ENCODE measurements at places on chromosomes 4 and X. TPM values are rescaled to one million over a fixed set of nuclear protein-coding genes. Genes with fewer than 3 reads are reported as not detected.

GRCh38 chr4:54727346-54727745 lies 69.6 kb downstream of the KIT start:
- DNase-seq: no peak

GRCh38 chrX:17613979-17614588 lies 123.2 kb upstream of the SCML1 start:
- DNase-seq: no peak

- DNase-seq: no peak
Measured at GRCh38 chr4:71107726-71108125, 114.3 kb downstream of the DCK start.

- no peak for DNase-seq
Measured at GRCh38 chrX:84715315-84715714, 213.1 kb upstream of the HDX start.

DNA sequence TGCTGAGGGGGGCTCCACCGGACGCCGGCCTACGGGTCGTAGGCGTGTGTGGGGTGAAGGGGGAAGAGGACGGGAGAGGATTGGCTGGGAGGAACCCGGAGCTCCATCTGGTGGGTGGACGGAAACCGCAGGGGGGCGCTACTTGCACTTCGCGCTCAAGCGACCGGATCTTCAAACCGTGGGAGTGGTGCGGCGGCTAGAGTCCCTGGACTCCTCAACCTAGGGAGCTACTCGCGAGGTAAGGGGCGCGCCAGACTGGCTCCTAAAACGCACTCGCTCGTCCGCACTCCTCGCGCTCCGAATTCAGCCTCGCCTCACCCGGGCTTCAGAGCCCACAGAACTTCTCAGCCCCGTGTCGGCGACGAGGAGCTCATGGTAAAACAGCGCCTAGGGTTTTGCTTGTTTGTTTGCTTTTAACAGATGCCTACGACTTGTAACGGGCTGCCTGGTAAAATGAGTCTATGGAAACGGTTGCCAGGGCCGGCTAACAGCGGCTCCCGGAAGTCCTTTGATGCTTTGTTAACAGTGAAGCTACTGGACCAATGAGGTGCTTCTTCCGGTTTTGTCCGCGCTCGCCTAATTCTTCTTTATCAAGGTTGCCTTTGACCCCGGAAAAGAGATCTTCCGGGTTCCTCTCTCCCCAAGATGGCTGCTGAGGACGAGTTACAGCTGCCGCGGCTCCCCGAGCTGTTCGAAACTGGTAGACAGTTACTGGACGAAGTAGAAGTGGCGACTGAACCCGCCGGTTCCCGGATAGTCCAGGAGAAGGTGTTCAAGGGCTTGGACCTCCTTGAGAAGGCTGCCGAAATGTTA lies at the start of gene IGBP1:
Gene IGBP1, plus strand, starts transcription at position 145 of the 813 bp plus-strand sequence. Its CDS starts 501 bp downstream, at position 646.
- DNase-seq: peak; percentile 84

- no peak for DNase-seq
Measured at GRCh38 chr4:113822555-113823290, 61.2 kb upstream of the CAMK2D start.

DNA sequence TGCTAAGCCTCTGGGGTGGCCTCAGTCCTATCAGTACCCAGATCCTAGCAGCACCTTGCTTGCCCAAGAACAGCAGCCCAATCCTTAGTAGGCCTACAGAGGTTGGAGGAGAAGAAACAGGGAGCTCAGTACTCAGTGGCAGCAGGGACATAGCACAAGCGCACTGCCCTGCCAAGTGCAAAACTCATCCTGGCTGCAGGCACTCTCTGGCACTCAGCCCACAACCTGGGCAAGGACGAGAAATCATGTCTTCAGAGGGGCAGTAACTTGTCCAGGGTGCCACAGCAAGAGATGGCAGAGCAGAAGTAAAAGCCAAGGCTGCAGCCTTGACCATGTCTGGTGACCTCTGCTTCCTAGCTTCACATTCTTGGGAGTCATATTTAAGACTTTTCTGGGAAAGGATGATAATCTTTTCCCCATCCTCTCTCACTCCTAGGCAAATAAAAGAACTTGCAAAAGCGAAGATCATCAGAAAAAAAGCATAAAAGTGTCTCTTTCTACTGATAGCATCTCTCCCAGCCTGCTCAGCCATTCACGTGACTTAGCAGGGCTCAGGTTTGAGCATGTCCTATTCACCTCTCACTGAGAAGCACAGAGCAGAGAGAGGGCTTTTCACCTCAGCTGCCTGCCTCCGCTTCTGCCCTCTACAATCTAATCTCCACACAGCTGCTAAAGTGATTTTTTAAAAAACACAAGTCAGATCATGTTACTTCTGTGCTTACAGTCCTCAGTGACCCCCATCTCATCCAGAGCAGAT lies 37.2 kb upstream of the MAGEA4 start:
- no peak for DNase-seq

The SERTM2 gene
- total RNA-seq: 0.06 TPM

DNA sequence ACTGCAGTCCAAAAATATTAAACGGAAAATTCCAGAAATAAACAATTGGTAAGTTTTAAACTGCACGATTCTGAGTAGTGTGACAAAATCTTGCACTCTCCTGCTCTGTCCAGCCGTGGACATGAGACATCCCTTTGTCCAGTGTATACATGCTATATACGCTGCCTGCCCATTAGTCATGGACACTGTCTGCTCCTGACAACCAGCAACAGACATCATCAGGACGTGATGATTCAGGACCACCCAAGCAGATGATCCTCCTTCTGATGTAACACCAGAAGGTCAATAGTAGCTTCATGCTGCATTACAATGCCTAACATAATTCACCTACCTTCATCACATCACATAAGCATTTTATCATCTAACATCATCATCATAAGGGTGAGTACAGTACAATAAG lies 36.3 kb downstream of the ATRX start:
- DNase-seq: no peak

The ZXDB gene
- 9.5 TPM for total RNA-seq

- DNase-seq: peak; percentile 12
Measured at GRCh38 chr4:42673082-42673425, 16.1 kb upstream of the ATP8A1 start.

The SLIT2 gene
- total RNA-seq: 19.1 TPM

- no peak for DNase-seq
Measured at GRCh38 chrX:69496183-69496582, 7.9 kb upstream of the NALF2 start.

The PRDM8 gene
- 4.1 TPM for total RNA-seq

DNA sequence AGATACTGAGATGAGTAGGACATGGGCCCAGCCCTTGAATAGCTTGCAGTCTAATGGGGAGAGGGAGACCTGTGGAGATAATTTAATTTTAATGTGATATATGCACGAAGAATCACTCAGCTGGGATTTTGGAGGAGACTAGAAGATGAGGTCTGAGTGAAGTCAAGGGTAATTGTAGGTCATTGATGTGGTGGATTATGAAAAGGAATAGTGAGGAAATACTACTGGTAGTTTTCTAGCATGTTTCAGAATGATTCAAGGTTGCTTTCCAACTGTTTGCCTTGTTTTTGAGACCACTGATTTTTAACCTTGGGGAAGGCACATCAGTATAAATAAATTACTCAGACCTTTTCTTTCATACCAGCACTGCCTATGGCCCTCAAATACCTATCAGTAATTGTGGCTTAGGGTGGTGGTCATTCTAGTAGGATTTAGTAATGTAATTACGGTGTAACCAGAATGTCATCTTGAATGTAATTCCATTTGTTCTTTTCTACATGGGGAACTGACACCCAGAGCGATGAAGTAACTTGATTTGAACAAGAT lies 25.6 kb downstream of the PTTG2 start:
- DNase-seq: no peak

The NOA1 gene
- 17.1 TPM for total RNA-seq

GRCh38 chr4:129323658-129324057 lies 227.7 kb downstream of the C4orf33 start:
- no peak for DNase-seq

The ANAPC10 gene
- 13.6 TPM for total RNA-seq

DNA sequence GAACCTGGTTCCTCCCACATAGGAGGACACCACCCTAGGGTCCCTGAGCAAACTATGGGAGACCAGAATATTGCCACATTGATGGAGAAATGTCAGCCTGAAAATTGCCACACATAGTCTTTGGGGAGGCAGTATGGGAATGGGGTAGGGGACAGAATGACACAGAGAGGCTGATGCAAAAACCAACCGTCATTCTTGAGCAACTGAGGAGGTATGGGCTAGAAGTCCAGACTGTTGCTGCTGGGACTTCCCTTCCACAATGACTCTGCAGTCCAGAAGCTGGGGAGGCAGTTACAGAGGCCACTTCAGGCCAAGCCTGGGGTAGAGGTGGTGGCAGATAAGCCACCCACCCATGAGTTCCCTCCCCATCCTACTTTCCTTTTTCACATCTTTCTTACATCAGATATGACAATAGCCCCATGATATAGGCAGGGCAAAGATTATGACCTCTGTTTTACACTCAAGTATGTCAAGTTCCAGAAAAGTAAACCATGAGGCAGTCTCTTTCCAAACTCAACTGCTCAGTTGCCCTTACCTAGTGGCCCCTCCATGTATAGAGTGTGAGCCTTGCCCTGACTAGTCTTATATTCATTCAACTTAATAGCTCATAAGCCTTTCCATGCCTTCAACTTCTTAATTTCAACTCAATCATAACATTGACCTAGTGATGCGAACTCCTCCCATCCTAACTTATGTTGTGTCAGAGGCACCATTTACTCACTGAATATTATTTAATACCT lies 41.7 kb downstream of the VSIG4 start:
- no peak for DNase-seq

The PABPC5 gene
- 1.6 TPM for total RNA-seq

GRCh38 chr4:126630230-126630629 lies 1002.5 kb upstream of the INTU start:
- DNase-seq: peak; percentile 21

GRCh38 chr4:39543034-39543433 lies 15.8 kb upstream of the UGDH start:
- DNase-seq: no peak

GRCh38 chr4:16977081-16977480 lies 78.6 kb upstream of the LDB2 start:
- DNase-seq: no peak

- no peak for DNase-seq
Measured at GRCh38 chrX:40248822-40249221, 151.1 kb upstream of the BCOR start.

Measured in mucosa of gallbladder (tissue), 1 donor.